ENCODE measurements at places on chromosomes 7 and 10.

DNA sequence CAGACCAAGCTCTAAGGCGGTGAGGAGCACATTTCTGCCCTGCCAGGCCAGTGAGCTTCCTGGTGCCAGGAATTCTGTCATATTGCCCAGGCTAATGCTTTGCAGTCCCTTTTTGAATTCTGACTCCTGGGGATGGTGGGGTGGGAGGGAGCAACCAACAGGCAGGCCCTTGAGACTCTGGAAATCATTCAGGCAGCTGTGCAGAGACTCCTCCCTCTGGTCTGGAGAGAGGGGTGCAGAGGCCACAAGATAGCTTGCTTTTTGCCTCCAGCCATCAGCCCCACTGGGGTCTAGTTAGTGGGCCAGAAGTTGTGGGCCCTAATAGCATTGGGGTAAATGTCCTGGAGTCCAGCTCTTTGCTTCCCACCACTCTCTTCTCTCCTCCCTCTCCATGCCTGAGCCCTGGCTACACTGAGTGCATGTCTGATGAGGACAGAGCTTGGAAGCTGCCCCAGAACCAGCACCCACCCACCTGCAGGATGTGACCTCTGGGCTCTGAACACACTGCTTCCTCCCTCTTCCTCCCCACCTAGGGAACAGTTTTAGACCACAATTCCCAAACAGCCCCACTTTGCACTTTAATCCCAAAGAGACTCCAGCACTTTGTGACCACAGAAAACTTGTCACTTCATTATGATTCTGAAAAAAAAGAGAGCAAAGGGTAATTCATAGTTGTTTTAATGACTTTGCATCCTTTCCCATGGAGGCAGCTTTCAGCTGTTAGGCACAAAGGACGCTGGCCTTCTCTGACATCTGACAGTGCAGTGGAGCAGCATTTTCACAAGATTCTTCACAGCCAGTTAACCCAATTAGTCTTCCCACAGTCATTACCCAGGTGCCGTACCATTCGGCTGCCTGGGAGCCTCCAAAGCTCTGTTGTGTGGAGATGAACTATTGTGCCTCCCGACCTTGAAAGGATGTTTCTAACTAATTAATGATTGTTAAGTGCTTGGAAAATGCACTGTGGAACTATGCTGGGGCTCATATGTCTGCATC is 262.5 kb downstream of the TRIL start:
- DNase-seq = no peak

DNA sequence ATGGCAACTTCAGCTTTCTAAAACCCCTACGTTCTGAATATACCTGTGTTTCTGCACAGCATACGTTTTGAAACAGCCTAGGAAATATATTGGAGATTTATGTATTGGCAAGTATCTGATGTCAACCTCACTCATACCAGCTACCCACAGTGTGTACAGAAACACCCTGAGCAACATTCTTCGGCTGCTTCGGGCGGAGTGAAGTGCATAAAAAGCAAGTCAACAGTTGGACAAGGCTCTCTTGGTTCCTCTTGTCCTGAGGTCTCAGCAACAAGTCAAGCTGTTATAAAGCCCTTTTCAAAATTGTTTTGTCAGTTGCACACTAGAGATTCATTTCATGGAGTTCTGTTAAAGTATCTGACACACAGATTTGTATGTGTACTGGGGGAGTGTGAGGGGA is 40.0 kb upstream of the PAPSS2 start:
- no peak for DNase-seq

- no peak for DNase-seq
These were observed 12.2 kb downstream of the CCDC6 start for GRCh38 chr10:59894114-59894513.

GRCh38 chr7:30462179-30462578 is 16.4 kb downstream of the NOD1 start:
- DNase-seq = no peak

- DNase-seq = no peak
These were observed 94.7 kb upstream of the FERD3L start for GRCh38 chr7:19239951-19240350.

DNA sequence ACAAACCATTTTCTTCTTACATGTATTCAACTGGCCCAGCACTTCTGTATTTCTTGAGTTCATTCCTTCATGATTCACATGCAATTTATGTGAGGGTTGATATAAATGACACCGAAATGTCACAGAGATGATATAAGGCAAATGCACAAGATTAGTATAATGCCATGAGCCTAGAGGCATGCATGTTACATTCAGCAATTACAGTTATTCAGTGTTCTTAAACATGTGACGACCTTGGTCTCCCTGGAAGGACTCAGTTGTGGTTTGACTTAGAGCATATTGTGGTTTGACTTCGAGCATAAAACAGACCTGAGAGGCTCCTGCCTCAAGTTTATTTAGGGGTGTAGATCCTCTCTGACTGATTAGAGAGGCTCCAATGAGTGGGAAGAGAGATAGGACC is 752.1 kb upstream of the POM121L12 start:
- DNase-seq = no peak

DNA sequence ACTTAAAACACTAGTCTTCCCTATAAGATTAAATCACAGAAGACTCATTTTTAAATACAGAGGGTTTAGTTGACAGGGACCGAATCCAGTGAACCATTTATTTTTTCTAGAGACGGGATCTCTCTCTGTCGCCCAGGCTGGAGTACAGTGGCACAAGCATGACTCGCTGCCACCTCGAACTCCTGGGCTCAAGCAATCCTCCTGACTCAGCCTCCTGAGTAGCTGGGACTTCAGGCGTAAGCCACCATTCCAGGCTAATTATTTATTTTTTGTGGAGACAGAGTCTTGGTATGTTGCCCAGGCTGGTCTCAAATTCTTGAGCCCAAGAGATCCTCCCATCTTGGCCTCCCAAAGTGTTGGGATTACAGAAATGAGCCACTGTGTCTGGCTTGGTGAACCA is 20.9 kb upstream of the LYZL1 start:
- DNase-seq = no peak

GRCh38 chr7:1105189-1105588 is 17.3 kb downstream of the GPER1 start:
- no peak for DNase-seq

DNA sequence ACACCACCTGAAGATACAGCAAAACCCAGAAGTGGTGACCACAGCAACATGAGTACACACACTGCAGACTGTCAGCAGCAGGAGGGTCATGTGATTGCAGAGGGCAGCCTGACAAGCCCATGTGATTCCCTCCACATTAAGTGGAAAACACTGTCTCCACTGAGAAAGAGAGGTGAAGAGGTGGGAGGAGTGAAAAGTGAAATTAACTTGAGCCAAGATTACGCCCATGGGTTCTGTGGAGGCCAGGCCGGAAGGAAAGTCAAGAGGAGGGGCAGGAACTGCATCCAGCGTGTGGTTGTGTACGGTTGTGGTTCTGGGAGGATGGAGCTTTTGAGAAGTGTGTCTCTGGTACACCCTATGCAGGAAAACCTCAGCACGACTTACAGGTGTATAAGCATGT is 138.5 kb downstream of the PLXNA4 start:
- no peak for DNase-seq

GRCh38 chr10:117638200-117638599 is 95.7 kb downstream of the EMX2 start:
- DNase-seq = no peak

DNA sequence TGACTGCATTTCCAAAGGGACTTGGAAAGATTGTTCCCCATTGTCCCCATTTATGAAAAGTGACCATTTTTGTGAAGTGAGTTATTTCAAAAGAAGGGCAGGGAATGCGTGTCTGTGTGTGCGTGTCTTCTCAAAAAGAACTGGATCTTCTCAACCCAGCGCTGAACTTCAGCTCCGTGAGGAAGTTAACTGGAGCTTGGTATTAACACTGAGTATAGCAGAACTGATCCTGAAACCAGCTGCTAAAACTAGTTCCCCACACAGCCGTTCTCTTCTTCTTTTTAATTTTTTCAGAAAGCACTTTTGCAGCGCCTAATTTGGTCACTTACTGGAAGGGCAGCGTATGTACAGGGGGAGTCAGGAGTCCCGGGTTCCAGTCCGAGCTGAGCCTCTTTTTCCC is 45.8 kb upstream of the PLEKHA1 start:
- no peak for DNase-seq

DNA sequence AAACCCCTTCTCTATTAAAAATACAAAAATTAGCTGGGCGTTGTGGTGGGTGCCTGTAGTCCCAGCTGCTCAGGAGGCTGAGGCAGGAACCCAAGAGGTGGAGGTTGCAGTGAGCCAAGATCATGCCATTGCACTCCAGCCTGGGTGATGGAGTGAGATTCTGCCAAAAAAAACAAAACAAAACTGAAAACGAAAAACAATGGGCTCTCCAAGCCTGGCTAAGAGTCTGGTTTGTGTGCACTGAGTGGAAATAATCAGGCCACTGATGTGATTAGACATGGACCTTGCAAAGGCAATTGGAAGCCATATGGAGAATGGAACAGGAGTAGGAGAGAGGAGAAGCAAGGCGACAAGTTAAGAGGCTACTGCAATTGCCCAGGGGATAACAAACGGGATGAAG is 60.1 kb upstream of the GSDME start:
- no peak for DNase-seq

DNA sequence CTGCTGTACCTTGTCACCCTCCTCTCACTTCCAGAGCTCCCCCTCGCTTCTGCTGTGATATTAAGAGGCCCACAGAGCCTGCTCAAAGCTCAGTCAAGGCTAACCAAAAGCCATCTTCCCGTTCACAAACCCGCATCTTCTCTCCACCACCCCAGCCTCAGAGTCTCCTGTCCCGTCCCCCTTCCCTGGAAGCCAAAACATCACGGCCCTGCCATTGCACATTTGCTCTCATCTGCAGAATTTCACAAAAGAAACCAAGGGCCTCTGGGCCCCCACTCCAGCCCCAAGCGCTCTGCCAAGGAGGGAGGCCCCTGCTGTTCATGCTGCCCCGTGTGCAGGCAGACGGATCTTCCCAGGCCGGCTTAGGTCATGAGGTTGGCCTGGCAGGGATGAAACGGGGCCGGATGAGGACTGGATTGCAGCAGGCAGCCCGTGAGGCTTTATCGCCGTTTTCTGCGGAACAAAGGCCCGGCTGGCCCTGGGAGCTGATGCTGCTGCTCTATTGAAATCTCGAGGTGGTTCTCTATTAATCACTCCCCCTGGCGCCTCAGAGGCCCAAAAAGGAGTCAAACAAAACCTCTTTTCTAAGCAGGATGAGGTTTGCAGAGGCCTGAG is 31.6 kb upstream of the FOXK1 start:
- DNase-seq = no peak

DNA sequence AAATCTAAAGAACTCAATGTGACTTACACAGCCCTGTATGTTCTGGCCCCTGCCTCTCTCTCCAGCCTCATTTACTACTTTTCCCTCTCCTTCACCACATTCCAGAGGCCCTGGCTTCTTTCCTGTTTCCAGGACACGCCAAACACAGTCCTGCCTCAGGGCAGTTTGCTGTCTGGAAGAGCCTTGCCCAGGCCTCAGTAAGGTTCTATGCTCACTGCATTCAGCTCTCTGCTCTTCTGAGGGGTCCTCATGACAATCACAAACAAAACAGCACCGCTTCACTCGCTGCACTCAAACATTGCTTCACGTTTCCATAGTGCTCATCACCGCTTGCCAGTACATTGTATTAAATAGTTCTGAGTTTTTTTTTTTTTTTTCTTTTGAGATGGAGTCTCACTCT is 35.1 kb upstream of the GARS1 start:
- DNase-seq = no peak

DNA sequence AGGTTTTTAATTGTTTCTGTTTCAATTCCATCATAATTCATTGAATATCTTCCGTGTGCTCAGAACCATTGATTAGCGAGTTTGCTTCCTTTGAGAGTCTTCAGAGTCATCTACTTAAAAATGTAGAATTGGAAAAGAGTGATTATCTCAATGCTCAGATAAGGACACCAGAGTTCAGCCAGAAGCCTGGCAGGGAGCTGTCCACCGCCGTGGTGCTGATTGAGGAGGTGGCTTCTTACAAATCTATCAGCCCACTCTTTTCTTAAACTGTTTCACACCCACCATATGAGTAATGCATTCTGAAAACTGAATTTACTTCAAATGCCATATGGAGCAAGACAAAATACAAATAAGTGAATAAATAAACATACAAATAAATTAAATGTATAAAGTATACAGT is 79.3 kb downstream of the INSYN2A start:
- DNase-seq = no peak

GRCh38 chr10:115141254-115141653 is 48.1 kb downstream of the ATRNL1 start:
- DNase-seq = no peak

- DNase-seq = no peak
These were observed 19.6 kb downstream of the ARL4A start for GRCh38 chr7:12706900-12707536.

DNA sequence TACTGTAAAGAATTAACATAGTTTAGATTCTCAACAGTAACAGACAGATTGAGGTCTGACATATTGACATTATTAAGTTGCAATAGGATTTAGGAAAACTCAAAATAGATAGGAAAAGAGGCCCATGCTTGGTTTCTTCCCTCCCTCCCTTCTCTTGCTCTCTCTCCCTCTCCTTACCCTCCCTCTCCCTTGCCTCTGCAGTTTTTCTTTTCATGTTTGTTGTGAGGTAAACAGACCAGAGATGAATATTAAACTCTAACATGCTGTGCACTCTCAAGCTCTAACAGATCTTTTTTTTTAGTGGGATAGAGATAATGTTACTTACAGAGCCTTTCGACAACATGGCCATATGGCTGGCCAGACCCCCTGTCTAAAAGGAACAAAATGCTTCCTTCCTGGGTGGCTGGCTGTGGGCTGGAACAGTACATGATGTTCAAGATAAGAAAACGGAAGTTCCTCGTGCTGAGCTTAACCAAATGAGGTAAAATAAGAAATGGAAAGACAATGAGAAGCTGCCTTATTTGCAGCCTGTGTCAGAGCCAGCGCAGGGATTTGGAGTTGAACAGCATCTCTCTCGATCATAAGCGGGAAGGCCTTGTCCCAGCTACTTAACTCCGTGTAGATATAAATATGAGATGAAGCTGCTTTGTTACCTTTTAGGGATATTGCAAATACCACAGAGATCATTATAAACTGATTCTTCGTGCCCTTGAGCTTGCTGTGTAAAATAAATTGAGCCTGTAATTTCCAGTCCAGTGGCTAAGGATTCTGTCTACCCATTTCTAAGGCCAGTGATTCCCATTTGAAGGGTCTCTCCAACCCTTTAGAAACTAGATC is 391.9 kb upstream of the NPVF start:
- DNase-seq = no peak

DNA sequence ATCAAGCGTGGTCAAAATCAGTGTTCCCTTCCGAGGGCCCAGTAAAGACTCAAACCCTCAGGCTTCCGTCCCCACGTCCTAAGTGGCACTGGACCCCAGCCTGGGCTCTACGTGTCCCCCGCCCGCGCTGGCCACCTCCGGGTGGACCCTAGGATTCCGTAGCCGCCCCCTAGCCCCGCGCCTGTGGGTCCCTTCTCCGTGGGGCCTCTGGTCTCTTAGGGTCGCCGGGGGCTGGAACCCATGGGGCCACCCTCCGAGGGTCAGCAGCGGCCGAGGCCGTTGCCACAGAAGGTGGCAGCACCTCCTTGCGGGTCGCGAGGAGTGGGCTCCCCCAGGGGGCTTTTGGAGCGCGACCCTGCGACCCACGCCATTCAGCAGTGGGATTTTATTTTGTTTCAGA is 170.5 kb upstream of the EEPD1 start:
- no peak for DNase-seq

- DNase-seq = no peak
These were observed 70.9 kb upstream of the MGMT start for GRCh38 chr10:129396021-129396722.

Measured in CMK (cell line).